NCI-H446 (cell line): ENCODE measurements at places on chromosomes 2 and 18.

GRCh38 chr2:183780072-183780471 is 655.8 kb downstream of the NUP35 start:
- no peak for DNase-seq

GRCh38 chr2:83196225-83196624 is 1262.9 kb downstream of the SUCLG1 start:
- DNase-seq, result no peak

- DNase-seq, result no peak
Measured at GRCh38 chr2:109255654-109256053, 126.6 kb downstream of the SH3RF3 start.

GRCh38 chr2:175068534-175068933 is 63.4 kb upstream of the CHN1 start:
- DNase-seq, result no peak

- DNase-seq, result no peak
Measured at GRCh38 chr18:38693104-38693503, 1127.5 kb upstream of the CELF4 start.

DNA sequence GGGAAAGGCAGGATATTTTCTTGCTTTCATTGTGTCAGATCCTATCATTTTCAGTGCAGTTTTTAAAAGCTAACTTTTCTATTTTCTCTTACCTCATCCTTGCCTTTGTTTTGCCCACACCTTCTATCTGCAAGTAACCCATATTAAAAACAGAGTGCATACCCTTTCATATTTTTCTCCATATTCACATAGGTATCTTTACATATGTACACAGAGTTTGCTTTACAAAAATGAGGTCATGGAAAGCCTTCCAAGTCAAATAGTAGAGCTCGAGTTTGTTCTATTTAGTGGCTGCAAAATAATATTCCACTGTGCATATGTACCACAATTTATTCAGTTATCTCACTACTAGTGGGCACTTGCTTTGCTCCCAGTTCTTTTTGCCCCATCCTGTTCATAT is 3.9 kb upstream of the DHRS9 start:
- DNase-seq, result no peak

GRCh38 chr18:23072079-23072478 is 63.2 kb upstream of the CABLES1 start:
- DNase-seq, result no peak

DNA sequence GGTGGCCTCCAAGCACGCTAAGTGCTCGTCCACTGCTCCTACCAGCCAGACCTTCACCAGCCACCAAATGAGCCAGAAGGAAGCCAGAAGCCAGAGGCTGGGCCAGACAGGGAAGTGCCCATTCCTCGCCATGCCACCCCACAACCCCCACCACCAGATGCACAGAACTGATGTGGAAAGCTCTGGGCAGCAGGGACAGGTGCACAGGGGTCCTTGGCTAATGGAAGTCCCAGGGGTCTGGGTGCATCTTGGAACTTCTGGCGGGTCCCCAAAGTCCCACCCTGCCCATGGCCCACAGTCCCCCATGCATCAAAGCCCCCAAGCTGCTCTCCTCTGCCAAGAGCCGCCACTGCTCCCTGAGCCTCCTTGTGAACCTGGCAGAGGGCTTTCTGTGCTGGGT is 173.1 kb upstream of the ID2 start:
- DNase-seq, result no peak
